Anterior cingulate cortex (tissue), 58 donors: ENCODE measurements at places on chromosomes 13 and 19.

DNA sequence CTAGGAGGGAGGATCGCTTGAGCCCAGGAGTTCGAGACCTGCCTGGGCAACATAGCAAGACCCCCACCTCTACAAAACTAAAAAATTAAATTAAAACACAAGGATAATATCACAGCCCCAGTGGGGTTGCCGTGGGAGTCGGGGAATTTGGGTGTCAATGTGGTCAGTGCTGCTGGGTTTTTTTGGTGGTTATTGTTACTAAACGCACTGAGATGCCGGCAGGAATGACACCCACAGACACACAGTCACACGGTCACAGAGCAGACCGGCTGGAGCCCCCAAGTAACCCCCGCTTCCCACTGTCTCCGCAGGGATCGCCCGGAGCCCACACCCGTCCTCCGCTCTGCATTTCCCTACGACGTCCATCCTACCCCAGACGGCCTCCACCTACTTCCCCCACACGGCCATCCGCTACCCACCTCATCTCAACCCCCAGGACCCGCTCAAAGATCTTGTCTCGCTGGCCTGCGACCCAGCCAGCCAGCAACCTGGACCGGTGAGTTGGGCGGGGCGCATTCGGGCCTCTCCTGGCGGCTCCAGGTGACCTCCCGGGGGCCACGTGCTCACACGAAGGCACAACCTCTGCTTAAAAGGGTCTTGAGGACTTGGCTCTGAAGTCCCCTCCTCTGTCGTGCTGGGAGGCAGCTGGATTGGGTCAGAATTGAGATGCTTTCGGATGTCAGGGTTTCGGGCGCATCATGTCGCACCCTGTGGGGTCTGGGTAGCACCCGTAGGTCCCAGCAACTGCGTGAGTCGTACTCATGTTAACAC lies 28.0 kb downstream of the SMIM24 start:
- DNase-seq, result no peak

- DNase-seq, result no peak
Observed at GRCh38 chr19:3097442-3097871, 3.3 kb downstream of the GNA11 start.

DNA sequence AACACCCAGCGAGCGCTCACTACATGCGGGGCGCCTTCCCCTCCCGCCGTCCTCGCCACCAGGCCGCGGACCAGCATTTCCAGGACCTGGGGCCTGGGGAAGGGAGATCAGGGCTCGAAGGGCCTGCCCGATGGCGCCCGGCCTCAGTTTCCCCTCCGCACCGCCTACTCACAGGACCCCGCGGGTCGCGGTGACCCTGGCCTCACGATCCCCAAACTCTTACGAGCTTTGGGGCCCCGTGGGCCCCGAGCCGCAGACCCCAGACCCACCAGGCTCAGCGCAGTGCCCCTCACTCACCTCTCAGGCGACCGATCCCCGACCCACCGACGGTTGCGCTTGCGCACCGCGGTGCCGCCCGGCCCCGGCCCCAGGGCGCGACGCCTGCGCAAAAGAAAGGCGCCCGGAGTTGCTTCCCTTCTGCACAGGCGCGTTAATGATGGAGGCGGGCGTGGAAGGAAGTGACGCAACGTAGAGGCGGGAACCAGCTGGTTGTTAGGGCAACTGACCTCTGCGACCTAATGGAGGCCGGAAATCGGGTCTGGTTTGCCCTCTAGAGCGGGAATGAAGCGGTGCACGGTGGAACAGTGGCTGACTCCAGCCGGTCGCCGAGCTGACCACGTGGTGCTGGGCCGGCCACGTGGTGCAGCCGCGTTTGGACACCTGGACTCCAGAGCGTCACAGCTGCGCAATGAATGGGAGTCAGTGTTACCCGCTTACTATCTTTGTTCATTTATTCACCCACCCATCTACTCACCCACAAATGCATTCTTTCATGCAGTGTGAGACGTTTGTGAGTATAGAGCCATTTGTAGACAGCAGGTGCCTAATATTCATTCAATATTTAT lies at the start of gene SGTA:
TSS of gene SGTA (minus strand) at position 338 of the 845 bp plus-strand sequence. CDS start 14,205 bp downstream, outside the sequence.
- peak; percentile 96 for DNase-seq

DNA sequence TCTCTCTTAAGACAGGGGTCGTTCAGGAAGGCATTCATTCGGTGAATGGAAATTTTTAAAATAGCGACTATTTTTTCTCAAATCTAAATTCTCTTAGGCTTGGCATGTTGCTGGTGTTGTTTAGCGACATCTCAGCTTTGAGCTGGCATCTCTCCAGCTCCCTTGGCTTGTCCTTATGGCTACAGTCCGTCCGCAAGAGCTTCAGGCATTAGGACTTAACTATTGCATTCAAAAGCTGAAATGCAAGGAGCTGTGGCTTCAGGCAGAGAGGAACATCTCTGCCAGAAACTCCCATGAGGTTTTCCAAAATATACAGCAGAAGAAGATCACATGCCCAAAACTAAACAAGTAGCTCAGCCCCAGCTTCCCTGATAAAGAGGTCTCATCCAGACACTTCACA lies 578.5 kb downstream of the EFNB2 start:
- no peak for DNase-seq

DNA sequence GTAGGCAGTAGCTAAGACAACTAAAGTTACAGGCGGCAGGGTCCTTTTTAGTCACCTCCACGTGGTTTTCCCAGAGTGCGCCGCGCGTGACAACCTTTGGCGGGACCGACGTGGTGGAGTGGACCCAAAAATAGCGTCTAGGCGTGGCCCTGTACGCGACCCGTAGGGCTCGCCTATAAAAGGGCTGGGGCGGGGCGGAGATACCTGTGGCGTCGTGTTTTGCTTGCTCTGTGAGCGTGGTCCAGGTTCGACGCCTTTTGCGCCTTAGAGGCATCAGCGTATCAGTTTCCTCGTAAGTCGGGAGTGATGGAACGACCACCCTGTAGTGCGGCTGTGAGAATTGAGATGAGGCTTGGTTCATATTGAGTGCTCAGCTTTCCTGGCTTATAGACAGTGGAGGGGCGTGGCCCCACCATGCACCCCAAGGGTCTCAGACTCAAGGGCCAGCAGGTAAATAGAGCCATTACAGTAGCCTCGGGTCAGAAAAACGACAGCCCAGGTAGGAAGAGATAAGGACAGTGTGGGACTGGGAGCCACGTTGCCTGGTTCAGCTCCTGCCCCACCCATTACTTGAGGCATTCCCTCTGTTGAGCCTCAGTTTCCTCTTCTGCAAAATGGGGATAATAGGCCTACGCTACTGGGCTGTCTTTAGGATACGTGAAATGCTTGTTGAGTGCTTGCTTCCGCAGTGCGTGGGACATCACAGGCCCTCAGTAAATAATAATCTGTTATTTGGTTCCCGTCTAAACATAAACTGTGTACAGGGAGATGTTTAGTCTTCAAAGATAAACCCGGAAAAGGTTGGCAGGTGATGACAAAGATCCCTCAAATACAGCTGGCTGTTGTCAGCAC lies 693 bp upstream of the TMED1 start:
- no peak for DNase-seq

DNA sequence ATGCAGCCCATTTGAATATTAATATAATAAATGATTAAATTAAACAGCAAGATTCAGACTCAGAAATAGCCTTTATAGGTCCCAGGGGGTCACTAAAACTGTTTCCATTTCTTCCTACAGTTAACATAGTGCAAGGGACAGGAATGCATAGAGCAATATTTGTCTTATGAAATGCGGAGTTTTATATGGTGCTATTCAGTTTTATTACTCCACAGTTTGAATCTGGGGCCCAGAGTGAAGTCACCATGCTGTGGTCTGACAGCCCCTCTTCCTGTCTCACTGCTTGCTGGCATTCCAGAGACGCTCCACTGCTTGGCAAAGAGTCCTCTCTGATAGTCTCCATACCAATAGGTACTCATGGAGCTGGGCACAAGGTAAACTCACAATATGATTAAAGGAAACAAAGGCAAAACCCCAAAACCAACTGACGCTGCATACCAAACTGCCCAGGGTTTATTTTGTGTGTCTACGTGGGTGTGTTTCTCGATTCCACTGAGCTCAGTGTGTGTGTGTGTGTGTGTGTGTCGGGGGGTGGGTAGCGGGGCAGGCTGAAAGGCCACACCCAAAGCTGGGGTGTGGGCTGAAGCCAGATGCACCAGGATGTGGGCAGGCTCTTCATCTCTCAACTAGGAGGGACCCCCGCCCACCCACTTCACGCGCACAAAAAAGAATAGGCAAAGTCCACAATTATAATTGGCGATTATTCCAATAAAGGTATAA lies 277.9 kb downstream of the TSHZ3 start:
- no peak for DNase-seq

GRCh38 chr13:95642028-95642621 lies 2.4 kb downstream of the DZIP1 start:
- DNase-seq, result peak; percentile 19

GRCh38 chr13:93745884-93746283 lies 519.3 kb downstream of the GPC6 start:
- DNase-seq, result no peak

DNA sequence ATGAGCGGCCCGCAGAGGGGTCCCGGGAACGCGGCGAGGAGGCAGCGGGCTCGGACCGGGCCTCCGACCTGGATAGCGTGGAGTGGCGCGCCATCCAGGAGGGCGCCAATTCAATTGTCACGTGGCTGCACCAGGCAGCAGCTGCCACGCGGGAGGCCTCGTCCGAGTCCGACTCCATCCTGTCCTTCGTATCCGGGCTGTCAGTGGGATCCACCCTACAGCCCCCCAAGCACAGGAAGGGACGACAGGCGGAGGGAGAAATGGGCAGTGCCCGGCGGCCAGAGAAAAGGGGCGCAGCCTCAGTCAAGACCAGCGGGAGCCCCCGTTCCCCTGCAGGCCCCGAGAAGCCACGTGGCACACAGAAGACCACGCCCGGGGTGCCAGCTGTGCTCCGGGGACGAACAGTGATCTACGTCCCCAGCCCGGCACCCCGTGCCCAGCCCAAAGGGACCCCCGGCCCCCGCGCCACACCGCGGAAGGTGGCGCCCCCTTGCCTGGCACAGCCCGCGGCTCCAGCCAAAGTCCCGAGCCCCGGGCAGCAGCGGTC lies 10.7 kb downstream of the C19orf25 start:
- DNase-seq, result no peak

- DNase-seq, result no peak
Observed at GRCh38 chr13:60080850-60081249, 82.9 kb downstream of the DIAPH3 start.

DNA sequence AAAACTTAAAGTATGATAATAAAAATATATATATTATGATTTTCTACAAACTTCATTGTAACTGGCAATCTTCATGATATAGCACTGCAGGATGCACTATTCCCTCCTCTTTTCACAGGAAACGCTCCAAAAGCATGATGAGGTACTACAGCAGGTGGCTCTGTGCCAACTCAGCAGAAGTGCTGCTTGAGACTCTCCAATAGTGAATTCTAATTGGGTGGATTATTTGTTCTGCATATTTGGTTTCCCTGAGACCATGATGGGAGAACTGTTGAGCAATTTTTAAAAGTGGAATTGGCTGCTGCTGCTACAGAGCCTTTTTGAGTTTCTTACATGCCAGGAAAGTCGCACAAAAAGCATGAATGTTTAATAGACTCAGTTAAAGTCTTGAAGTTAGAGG lies 1782.4 kb upstream of the PCDH20 start:
- no peak for DNase-seq

DNA sequence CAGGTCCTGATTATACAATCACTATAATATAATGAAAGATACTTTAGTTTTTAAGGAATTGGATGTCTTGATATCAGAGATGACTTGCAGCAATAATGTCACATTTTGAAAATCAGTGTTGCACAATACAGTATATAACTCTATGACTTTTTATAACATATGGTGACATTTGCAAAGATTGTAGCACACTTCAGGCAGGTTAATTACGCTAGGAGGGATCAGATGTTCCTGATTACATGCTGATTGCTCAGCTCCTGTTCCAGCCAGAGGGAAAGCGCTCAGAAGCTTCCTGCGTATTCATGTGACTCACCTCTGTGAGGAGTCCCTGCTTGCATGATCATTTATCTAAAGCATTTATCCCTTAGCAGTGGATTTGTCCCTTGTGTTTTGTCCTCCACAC lies 265.6 kb downstream of the GPC5 start:
- DNase-seq, result no peak

GRCh38 chr13:33375421-33375820 lies 89.9 kb upstream of the STARD13 start:
- DNase-seq, result no peak

GRCh38 chr19:1189419-1189818 lies 15.4 kb upstream of the SBNO2 start:
- DNase-seq, result no peak

DNA sequence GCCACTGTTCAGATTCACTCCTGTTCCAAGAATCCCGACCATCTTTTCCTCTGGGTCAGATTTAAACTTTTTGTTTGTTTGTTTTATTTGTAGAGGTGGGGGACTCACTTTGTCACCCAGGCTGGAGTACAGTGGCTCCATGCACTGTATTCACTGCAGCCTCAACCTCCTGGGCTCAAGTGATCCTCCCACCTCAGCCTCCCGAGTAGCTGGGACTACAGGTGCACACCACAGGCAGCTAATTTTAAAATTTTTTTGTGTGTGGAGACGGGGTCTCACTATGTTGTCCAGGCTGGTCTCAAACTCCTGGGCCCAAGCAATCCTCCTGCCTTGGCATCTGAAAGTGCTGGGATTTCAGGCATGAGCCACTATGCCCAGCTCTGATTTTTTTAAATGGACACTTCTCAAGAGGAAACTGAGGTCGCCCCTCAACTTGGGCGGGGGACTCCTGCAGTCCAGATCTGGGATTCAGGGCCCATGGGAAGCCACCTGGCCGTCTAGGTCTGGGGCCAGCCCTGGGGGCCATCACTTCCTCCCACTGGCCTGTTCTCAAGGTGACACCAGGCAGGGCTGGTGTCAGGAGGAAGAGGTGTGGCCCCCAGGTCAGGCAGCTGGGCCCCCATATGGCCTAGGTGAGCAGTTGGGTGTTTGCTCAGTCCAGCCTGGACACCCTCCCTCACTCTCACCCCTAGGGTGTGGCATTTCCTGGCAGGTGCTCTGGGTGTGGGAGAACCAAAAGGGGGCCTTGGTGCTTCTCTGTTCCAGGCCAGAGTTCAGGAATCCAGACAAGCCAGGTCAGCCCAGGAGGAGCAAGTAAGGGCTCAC lies 1.3 kb downstream of the B3GNT3 start:
- no peak for DNase-seq

DNA sequence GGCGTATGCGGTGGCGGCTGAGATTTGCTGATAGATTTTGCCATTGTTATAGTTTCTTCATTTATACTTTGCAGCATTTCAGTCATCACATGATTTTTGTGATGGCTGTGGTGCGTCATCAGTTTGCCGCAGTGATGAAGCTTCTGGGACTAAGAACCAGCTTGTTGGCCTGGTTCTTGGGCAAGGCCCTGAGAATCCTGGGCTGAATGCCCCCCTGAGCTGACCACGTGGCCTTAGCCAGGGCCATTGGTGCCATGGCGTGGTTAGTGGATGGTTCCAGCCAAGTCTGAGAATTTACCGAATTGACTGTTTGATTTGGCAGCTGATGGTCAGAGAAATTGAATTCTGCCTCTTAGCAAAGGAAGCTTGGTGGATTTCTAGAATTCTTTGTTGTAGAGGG lies 17.8 kb downstream of the GATAD2A start:
- DNase-seq, result no peak

- no peak for DNase-seq
Observed at GRCh38 chr13:73059460-73060250, 850 bp downstream of the KLF5 start.

GRCh38 chr19:29795461-29796172 lies 16.2 kb upstream of the CCNE1 start:
- no peak for DNase-seq
